ENCODE measurements at places on chromosomes 3 and 15.

- DNase-seq: no peak
Observed at GRCh38 chr15:88484682-88485331, 17.3 kb downstream of the MRPS11 start.

- no peak for DNase-seq
Observed at GRCh38 chr3:72754582-72754981, 93.7 kb downstream of the SHQ1 start.

GRCh38 chr15:44265757-44266156 is 22.8 kb upstream of the GOLM2 start:
- DNase-seq: no peak

DNA sequence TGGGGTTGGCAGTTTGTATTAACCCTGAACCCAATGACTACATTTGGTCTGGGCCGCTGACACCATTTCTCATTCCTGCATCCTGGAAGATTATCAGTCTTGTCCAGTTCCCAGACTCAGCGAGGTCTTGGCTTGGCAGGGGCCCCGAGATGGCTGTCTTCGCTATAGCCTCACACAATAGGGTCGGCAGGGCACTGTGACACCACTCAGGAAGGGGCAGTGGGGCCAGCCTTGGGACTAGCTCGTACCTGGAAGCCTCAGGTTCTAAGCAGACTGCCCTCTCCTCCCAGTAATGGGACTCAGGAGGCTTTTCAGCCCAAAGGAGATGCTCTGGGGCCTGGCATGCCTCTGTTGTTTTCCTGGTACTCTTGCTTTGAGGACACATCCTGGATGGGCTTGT is 9.1 kb downstream of the TEX264 start:
- no peak for DNase-seq

- DNase-seq: no peak
Observed at GRCh38 chr15:66885281-66885915, 180.0 kb upstream of the SMAD3 start.

GRCh38 chr3:133675631-133676335 is 14.0 kb upstream of the TOPBP1 start:
- DNase-seq: no peak

- DNase-seq: no peak
Observed at GRCh38 chr3:76034649-76035048, 249.3 kb upstream of the ZNF717 start.

GRCh38 chr15:52789601-52790168 is 451 bp downstream of the ONECUT1 start:
- DNase-seq: no peak

DNA sequence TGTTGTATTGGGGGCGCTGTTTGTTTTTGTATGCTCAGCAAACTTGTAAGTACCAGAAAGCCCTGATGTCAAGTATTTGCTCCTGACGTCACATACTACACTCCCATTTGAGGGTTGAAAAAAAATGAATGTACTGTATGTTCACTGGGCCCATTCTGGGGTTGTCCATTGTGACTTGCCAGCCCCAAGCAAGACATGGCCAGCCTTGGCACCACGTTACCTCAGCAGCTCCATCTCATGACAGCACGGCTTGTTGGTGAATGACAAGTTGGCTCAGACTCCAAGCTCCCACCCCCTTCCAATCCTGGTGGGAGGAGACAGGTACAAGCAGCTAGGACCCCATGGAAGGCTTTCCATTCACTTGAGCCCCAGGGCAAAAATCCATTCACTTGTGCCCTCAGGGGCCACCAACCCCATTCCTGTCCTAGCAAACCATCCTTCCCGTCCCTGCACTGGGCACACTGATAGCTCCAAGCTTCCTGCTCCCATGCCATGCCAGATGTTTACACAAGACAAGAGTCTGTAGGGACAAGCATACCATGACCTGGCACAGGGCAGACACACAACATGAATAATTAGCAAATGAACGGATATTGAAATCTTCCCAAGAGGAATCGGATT is 1.6 kb downstream of the PHGR1 start:
- no peak for DNase-seq

- DNase-seq: no peak
Observed at GRCh38 chr15:89442671-89443307, 53.6 kb downstream of the RHCG start.

DNA sequence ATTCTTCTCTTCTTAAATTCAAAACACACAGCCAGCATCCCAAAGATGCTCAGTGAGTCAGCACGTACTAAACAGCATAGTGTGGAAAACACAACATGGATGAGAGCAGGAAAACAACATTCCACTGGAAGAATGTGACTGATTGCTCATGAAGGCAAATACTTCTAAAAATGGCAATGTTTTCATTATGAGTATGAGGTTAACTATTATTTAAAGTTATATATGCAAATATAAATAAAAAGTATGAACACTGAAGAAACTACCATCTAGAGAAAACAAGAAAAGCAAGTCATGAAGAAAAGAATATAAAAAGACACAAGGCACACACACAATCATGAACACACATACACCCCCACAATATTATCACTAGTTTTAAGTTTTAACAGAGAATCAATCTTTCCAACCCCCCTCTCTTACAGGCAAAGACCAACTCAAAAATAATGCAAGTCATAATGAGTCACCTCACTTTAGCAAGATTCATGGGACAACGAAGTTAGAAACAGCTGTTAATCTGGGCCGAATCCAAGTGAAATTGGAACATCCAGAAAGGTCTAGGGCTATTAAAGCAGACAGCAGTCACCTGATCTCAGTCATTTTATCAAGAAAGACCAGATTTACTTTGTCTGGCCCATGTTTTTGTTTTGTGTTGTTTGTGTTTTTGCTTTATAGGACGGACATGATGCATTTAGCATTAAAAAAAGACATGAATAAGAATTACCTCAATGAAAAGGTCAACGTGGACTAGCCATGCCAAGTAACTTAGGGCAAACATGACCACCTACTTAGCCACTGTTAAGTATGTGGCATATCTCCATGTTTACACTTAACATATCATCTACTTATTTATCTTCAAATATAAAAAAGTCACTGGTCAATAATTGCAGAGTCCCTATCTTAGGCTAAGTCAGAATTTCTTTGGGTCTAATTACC is 18.1 kb downstream of the GBE1 start:
- no peak for DNase-seq

- DNase-seq: no peak
Observed at GRCh38 chr3:39474126-39474515, 6.6 kb downstream of the MOBP start.

DNA sequence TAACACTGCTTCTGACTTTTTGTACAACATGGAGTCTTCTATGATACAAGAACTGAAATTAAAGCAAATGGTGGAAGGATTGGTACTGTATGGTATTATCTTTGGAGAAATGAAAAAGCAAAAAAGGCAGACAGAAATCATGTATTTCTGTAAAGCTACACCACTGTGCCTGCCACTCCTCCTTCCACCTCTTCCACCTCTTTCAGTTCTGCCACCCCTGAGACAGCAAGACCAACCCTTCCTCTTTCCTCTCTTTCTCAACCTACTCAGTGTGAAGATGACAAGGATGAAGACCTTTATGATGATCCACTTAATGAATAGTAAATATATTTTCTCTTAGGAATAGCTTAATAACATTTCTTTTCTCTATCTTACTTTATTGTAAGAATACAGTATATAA is 57.0 kb downstream of the CD200 start:
- DNase-seq: no peak

GRCh38 chr3:161851941-161852566 is 355.4 kb downstream of the OTOL1 start:
- no peak for DNase-seq

DNA sequence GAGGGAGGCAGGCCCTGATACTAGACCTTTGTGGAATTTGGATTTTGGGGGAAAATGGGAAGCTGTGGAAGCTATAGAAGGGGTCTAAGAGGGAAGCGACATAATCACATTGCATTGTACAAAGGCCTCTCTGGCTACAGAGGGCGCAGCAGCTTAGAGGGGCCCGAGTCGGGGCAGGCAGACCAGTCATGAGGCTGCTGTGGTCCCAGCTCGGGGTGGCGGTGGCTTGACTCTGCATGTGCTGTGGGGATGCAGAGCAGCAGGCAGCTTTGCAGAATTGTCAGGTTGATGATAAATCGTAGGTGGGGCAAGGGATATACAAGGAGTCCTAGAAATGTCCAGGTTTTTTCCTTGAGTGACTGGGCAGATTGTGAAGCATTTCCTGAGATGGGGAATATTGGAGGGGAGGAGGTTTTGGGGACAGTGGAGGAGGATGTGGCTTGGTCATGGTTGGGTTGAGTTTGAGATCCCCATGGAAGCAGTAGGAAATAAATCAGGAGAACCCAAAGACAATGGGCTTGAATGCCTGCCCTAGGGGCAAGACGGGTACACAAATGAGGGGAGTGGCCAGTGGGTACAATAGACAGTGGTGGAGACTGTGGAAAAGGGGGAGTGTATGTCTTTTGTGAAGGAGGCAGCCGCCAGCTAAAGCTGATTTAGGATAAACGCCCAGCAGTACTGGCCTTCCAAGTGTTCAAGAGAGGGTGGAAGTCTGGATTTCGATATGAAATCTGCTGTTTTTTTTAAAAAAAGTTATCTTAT is 94.1 kb downstream of the HMG20A start:
- no peak for DNase-seq

DNA sequence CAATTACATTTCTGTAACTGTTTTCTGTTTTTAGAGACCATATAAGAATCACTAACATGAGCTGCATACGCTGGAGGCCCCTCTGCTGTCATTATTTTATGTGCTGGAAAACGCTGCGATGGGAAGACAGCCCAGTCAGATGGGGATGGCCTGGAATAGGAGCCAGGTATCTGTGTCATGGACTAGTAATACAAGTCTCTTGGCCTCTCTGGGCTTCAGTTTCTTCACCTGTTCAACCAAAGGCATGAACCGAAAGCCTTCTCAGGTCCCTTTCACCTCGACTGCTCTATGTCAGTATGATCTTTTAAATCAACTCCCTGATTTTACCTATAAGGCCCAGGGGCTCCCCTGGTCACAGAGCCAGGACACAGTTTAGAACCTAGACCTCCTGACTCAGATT is 14.6 kb upstream of the RFTN1 start:
- DNase-seq: no peak

DNA sequence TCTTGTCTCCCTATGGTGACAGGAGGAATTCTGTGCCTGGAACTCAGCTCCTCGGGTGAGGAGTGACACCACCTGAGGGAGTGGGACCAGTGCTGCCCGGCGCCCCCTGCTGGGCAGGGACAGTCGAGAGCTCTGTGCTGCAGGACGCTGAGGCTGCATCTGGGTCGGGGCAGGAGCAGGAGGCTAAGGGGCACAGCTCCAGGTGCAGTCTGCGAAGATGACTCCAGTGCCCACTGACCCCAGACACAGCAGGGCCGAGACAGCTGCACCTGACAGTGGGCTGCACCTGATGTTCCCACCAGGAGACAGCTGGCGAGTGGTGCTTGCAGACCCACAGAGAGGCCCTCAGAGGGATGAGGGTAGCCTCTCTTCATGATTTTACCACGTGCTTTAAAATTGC is 152.9 kb downstream of the ATP10A start:
- DNase-seq: peak; percentile 31

GRCh38 chr3:196399485-196399945 is 32.7 kb downstream of the UBXN7 start:
- no peak for DNase-seq

- no peak for DNase-seq
Observed at GRCh38 chr15:22942306-22942855, 37.8 kb downstream of the CYFIP1 start.

DNA sequence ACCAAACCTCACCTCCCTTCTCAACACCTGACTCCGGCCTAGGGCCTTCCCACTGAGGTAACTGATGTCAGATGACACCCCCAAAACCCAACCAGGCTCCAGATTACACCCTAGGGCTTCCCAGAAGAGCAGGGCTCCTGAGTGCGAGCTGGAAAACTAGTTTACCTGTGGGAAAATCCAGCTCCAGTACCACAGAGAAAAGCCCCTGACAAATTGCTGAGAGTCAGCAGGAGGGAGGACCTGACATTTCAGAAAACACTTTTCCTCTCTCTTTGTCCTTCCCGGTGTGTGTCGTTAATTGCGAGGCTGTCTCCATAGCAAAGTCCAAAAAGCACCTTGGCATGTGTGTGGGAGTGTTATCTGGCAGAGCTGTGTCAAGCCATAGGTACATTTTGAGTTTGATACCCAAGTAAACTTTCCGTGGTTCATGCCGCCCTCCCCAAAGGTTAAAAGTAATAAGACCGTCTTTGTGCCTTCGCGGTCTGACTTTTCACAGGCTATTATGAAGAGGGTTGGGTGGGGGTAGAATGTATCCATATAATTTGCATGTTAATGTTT is 79.8 kb upstream of the FNDC3B start:
- DNase-seq: no peak

DNA sequence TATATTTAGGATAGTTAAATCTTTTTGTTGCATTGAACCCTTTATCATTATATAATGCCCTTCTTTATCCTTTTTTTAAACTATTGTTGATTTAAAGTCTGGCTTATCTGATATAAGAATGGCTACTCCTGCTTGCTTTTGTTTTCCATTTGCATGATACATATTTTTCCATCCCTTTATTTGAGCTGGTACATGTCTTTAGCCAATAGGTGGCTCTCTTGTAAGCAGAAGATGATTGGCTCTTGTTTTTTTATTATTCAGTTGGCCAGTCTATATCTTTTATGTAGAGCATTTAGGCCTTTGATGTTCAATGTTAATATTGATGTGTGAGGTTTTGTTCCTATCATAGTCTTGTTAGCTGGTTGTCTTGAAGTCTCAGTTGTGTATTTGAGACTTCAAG is 99.5 kb upstream of the MCTP2 start:
- DNase-seq: no peak

- no peak for DNase-seq
Observed at GRCh38 chr3:178750639-178751300, 214.5 kb downstream of the KCNMB2 start.

GRCh38 chr3:150523538-150523937 is 22.8 kb downstream of the SERP1 start:
- no peak for DNase-seq

GRCh38 chr3:71944482-71945065 is 159.6 kb upstream of the PROK2 start:
- no peak for DNase-seq

DNA sequence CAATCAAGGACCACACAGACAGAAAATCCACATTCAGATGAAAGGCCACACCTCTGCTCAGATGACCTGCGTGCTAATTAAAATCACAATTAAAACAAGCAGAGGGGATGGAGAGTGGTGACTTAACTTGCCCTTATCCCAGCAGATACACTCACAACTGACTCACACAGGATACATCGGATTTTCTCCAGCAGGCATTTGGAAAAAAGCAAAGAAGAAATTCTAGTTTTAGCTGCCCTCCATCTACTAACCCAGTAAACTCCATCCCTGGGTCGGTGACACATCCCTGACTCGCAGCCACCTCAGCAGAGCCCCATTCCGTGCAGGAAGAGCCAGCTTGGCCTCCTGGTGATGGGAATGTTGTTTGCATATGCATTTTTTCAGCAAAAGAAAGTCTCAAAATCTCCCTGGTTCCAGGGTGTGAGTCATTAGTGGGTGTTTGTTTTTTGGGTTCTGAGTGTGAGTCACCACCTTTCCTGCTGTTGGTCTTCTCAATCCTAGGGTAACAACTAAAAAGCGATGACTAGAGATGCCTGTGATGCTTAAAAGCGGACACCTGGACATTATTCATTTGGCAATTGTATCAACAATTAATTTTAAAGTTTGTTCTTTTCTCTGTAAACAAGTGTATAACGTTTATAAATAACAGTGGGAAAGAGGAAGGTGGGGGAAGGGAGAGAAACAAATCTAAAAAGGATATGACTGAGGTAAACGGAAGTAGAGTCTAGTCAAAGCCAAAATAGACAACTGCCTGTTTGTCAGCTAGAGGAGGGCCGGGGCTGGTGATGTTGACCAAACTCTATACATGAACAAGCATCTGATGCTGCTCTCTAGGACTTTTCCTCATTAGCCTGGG is 49.8 kb upstream of the SLC4A7 start:
- DNase-seq: no peak
